SJSA1 (cell line): ENCODE measurements at places on chromosomes 4 and X. TPM values are rescaled to one million over a fixed set of nuclear protein-coding genes. Genes with fewer than 3 reads are reported as not detected.

The EDA gene
- not detected in 2 replicates for total RNA-seq

The DNAAF6 gene
- not detected in 2 replicates for total RNA-seq

The DMRTC1B gene
- not detected in 2 replicates for total RNA-seq

The IQCM gene
- total RNA-seq, result not detected in 2 replicates

The IGFBP7 gene
- 1,151 and 1,739 TPM in 2 replicates for total RNA-seq

The GIMD1 gene
- total RNA-seq, result not detected in 2 replicates

DNA sequence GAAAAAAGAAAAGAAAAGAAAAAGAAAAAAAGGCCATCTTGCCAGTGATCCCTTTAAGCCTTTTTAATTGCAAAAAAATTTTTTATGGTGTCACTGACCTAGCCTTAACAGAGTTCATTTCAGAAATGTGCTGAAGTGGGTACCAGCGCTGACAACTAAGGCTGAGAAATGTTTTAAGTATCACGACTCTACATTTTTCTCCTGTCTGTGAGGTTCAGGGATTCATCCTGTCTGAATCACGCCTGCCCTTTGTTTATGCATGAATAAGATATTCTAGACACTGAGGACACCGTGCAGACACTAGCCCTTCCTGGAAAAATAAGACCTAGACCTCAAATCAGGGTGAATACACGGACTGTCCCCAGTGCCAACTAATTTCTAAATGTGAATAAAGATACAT is 154.4 kb upstream of the NOCT start:
- peaks cover 16% of the 10 kb centered on the region for H3K4me1 ChIP-seq
- H3K4me3 ChIP-seq, result no peak overlapping the region
- H3K27me3 ChIP-seq, result no peaks in the 10 kb centered on the region
- H3K36me3 ChIP-seq, result no peaks in the 10 kb centered on the region

DNA sequence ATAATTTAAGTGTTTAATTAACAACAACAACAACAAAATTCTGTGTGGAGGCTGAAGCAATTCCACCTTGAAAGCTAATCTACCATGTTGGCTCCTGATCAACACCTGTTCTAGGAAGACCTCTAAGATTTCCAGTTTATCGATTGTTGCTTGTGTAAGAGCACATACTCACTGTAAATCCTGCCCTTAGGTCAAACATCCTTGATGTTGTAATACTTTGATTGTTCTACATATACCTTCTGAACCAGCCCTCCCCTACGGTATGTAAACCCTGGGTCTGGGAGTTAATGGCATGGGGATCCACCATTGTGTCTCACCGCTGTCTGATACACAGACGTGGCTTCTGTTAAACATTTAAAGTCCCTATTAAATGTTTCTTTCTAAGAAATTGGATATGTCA is 73.2 kb downstream of the RASL11B start:
- no peak overlapping the region for H3K4me3 ChIP-seq
- H3K27ac ChIP-seq, result no peak overlapping the region
- no peaks in the 10 kb centered on the region for H3K36me3 ChIP-seq
- H3K4me1 ChIP-seq, result no peaks in the 10 kb centered on the region

DNA sequence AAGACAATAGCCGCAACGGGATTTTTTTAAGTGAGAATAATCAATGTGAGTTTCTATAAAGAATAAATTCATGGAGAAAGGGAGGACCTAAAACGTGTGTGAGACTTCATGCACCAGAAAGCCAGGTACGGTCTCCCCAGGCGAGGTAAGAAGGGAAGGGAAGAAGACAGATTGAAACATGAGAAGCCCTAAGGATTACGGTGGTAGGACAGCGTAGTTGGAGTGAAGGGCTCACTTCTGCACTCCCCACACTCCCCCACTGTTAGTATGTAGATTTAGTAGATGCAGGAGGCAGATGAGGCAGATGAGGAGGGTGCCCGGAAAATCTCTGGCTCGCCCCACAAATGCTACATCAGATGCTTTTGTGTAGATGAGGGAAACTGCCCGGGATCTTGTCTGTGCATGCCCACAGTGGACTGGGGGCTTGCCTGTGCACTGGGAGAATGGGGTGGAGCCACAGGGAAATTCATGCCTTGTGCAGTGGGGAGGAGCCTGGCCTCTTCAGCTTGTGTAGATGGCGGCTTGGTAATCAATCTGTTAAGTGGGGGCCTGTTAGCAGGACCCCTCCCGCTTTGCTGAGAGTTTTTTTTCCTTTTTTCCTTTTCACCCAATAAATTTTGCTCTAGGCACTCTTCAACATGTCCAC is 1544.5 kb upstream of the TENM3 start:
- H3K36me3 ChIP-seq, result no peaks in the 10 kb centered on the region
- no peak for DNase-seq
- no peak overlapping the region for H3K4me3 ChIP-seq
- peaks cover 16% of the 10 kb centered on the region for H3K4me1 ChIP-seq

DNA sequence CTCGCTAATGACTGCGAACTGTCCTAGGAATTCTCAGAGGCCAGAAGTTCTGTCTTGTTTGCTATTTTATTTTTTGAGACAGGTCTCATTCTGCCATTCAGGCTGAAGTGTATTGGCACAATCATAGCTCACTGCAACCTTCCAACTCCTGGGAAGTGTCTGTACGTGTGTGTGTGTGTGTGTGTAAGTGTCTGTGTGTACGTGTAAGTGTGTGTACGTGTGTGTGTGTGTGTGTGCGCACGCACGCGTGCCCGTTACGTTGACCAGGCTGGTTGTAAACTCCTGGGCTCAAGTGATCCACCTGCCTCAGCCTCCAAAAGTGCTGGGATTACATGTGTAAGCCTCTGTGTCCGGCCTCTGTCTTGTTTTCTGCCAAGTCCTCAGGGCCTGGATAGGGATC is 10.4 kb upstream of the CDK16 start:
- no peaks in the 10 kb centered on the region for H3K27me3 ChIP-seq
- H3K4me1 ChIP-seq, result no peaks in the 10 kb centered on the region
- no peak for DNase-seq
- no peak overlapping the region for H3K27ac ChIP-seq

- H3K4me1 ChIP-seq, result no peaks in the 10 kb centered on the region
- H3K36me3 ChIP-seq, result no peaks in the 10 kb centered on the region
- H3K4me3 ChIP-seq, result no peak overlapping the region
- DNase-seq, result no peak
- no peaks in the 10 kb centered on the region for H3K27me3 ChIP-seq
Measured at GRCh38 chrX:38578167-38578566, 16.8 kb downstream of the TSPAN7 start.

- DNase-seq, result no peak
- no peak overlapping the region for H3K4me3 ChIP-seq
- H3K27me3 ChIP-seq, result no peaks in the 10 kb centered on the region
- H3K36me3 ChIP-seq, result no peaks in the 10 kb centered on the region
Measured at GRCh38 chr4:138428611-138429010, 186.5 kb upstream of the SLC7A11 start.

- H3K27me3 ChIP-seq, result no peaks in the 10 kb centered on the region
- H3K36me3 ChIP-seq, result no peaks in the 10 kb centered on the region
- DNase-seq, result no peak
- no peaks in the 10 kb centered on the region for H3K4me1 ChIP-seq
- no peak overlapping the region for H3K4me3 ChIP-seq
- H3K27ac ChIP-seq, result no peak overlapping the region
Measured at GRCh38 chrX:153434801-153435200, 11.1 kb downstream of the TREX2 start.

- H3K4me1 ChIP-seq, result no peaks in the 10 kb centered on the region
- H3K27ac ChIP-seq, result no peak overlapping the region
- DNase-seq, result no peak
- no peak overlapping the region for H3K4me3 ChIP-seq
- no peaks in the 10 kb centered on the region for H3K27me3 ChIP-seq
Measured at GRCh38 chr4:79315891-79316290, 10.0 kb downstream of the NAA11 start.

GRCh38 chr4:129972257-129972656 is 876.3 kb downstream of the C4orf33 start:
- H3K4me3 ChIP-seq, result no peak overlapping the region
- H3K27ac ChIP-seq, result no peak overlapping the region
- H3K36me3 ChIP-seq, result no peaks in the 10 kb centered on the region
- H3K4me1 ChIP-seq, result no peaks in the 10 kb centered on the region
- no peaks in the 10 kb centered on the region for H3K27me3 ChIP-seq
- no peak for DNase-seq

- no peaks in the 10 kb centered on the region for H3K36me3 ChIP-seq
- H3K4me1 ChIP-seq, result no peaks in the 10 kb centered on the region
- DNase-seq, result no peak
- H3K4me3 ChIP-seq, result no peak overlapping the region
Measured at GRCh38 chrX:129797251-129797906, 17.6 kb downstream of the SASH3 start.

DNA sequence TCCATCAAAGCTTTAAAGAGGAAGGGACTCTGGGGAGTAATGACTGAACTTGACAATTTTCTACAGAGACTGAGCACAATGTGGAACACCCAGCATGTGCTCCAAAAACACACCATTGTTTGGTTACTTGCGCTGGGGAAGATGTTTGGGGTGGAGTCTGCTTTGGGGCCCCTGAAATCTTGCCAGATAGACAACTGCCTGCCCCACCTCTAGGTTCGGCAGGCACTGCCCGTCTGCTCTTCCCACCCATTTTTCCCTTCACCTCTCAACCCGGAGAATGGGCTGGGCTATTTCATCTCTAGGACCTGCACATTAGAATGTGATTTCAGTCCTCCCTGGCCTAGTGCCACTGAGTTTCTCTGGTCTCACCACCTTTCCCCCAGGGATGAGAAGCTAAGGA is 41.9 kb downstream of the TSC22D3 start:
- no peaks in the 10 kb centered on the region for H3K36me3 ChIP-seq
- no peak overlapping the region for H3K27ac ChIP-seq
- no peak overlapping the region for H3K4me3 ChIP-seq
- peaks cover 21% of the 10 kb centered on the region for H3K4me1 ChIP-seq

DNA sequence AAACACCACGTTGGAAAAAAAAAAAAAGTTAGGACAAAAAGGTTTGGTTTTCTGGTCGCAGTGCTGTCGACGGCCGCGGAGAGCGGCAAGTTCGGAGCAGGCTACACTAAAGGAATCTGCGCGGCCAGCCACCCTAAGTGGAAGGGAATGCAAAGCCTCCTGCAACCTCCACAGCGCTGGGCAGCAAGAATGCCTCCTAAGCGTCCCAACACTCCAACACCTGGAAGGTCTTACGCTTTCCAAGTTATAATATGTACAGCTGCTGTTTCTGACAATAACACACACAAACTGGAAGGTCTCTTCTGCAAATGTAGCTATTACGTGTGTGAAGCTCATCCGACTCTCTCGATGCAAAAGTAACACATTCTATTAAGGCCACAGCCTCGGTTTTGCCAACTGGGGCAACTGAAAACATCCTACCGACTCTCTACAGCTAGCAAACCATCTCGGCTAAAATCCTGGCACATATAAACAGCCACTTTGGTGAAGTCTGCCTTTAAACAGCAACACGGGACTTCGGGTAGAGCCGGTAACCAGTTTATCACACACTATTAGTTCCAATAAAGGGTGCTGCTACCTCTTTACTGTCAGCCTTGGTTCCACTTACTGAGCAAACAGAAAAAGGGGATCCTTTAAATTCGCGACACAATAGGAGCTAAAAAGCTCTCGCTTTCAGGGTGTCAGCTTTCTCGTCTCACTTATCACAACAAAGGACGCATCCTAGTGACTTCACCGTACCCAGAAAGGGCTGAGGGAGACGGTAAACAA is 895 bp downstream of the SMIM14 start:
- no peaks in the 10 kb centered on the region for H3K27me3 ChIP-seq
- DNase-seq, result peak; percentile 51
- peak overlapping the region; percentile 95 for H3K27ac ChIP-seq
- peaks cover 8% of the 10 kb centered on the region for H3K4me1 ChIP-seq

GRCh38 chr4:32748498-32748897 is 2028.3 kb downstream of the PCDH7 start:
- no peaks in the 10 kb centered on the region for H3K36me3 ChIP-seq
- no peak for DNase-seq
- no peaks in the 10 kb centered on the region for H3K4me1 ChIP-seq
- H3K27ac ChIP-seq, result no peak overlapping the region
